ENCODE measurements at places on chromosomes 1 and 21.

GRCh38 chr1:220031287-220031686, 15.0 kb downstream of the EPRS1 start:
- no peak for DNase-seq

DNA sequence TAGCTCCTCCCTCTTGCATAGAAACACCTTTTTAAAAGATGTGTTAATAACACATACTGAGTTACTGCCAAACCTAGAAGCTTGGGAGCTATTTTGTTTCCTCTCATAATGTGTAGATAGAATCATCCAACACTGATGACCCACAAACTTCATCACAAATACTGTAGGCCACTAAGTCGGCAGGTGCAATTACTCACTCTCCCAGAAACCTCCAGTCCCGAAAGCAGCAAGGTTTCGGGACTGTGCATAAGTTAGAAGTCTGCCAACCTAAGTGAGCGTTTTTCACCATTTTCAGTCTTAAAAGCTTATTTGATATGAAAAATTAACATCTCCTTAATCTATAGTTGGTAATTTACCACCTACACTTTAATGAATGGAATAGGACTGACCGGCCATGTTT, 32.0 kb downstream of the C1orf198 start:
- DNase-seq = no peak

- no peak for DNase-seq
Observed at GRCh38 chr1:115744646-115745275, 23.8 kb downstream of the CASQ2 start.

DNA sequence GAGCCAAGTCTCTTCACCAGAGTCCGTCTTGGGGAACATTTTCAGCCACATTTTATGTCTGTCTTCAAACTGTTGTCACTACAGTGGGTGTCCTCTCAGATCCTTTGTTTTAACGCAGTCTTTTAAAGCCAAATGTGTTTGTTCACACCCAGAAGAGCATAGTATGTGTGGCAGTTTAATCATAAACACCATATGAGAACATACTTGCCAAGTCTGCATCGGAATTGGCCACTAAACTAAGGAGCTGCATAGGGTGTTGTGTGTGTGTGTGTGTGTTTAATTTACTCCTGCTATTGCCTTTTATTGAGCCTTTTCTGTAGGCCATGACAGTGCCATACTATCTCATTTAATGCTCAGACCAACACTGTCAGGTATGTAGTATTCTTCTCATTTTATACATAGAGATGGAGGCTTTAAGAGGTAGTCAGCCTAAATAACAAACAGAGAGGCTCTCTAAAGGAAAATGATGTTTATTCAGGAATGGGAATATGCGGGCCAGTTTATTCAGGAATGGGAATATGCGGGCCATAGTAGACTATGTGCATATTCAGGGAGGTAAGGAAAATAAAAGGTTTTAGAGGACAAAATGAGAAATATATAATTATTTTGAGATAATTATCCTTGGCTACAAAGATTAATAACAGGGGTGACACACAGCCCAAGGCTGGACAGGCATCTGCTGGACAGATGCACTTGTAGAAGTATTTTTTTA, 67.9 kb upstream of the L1TD1 start:
- no peak for DNase-seq

DNA sequence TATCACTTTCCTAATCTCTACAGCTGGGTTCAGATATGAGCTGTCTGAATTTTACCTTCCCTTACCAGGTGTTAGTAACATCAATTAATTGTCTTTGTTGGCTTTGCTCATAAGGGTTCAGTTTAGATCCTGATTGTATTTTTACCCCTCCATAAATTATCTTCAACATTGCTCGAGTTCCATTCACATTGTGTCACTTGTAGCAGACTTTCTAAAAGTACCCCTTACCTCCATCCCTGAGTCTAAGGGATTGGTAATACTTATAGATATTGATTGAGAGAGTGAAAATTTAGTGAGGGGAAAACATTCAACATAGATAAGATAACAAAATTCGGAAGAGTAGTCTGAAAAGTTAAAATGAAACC, 7.3 kb downstream of the RASAL2 start:
- no peak for DNase-seq

DNA sequence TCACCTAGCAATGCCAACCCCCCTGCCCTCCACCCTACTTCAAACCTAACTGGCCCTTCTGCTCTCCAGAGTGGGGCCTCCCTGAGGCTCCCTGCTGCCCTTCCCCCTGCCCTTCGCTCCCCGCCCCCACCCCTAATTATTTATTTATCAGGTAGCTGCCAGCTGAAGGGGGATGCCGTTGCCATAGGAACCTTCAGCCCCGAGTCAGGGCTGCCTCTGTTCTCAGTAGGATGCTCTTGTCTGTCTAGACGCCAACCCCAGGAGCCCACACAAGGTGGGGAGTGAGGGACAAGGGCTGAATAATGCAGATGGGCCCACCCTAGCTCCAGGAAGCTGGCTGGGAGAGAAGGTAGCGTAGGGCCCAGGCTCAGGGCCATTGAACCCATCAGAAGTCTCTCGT, 41.1 kb downstream of the NKAIN1 start:
- no peak for DNase-seq

- DNase-seq = no peak
Observed at GRCh38 chr21:44643741-44644310, 2.4 kb upstream of the KRTAP10-11 start.
